Muscle of back (tissue), 13 donors: ENCODE measurements at places on chromosomes 16 and 17. TPM values are rescaled to one million over a fixed set of nuclear protein-coding genes. Genes with fewer than 3 reads are reported as not detected.

Gene PDF
- 2.8 TPM for polyA plus RNA-seq

DNA sequence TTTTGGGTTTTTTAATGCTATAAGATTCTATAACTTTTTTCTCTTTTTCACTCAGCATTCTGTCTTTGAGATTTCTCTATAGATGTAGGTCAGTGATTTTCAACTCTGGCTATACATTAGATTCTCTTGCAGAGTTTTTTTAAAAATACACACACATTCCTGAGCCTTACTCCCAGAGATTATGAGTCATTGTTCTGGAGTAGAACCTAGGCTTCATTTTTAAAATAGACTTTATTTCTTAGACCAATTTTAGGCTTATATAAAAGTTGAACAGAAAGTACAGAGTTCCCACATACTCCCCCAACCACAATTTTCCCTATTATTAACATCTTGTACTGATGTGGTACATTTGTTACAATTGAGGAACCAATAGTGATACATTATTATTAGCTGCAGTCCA, 63.3 kb downstream of the CYB561 start:
- DNase-seq: no peak

- peak; percentile 22 for DNase-seq
Observed at GRCh38 chr17:10549096-10549842, at the start of gene MYH2. TSS of gene MYH2 (minus strand) at chr17:10549658. CDS start at chr17:10547920, 1,738 bp downstream.

Gene NPIPB2
- polyA plus RNA-seq: 2.4 TPM

- peak; percentile 79 for DNase-seq
Observed at GRCh38 chr17:48131216-48131824, 23.8 kb downstream of the SNX11 start.
